ENCODE measurements at places on chromosomes 2 and 18.
A peak's percentile ranks its signal among the peaks of the same experiment; 100 is the strongest.

- DNase-seq, result peak; percentile 51
These were observed 48.7 kb downstream of the CRIM1 start for GRCh38 chr2:36404318-36404717.

DNA sequence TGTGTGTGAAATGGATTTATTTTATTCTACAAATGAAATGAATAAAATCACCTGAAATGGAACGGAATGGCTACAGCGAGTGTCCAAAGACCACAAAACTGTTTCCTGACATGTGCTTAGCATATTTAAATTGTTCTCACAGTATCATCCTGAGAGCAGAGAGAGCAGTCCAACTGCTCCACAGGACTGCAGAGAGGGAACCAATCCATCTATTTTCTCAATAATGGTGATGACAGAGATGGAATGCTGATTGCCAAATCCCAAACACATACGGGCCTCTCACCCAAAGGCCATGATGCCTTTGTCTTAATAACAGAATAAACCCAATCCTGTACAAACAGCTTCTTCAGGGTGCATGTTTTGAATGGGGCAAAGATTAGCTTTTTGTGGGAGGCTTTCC, 41.1 kb downstream of the STAT1 start:
- DNase-seq, result no peak

DNA sequence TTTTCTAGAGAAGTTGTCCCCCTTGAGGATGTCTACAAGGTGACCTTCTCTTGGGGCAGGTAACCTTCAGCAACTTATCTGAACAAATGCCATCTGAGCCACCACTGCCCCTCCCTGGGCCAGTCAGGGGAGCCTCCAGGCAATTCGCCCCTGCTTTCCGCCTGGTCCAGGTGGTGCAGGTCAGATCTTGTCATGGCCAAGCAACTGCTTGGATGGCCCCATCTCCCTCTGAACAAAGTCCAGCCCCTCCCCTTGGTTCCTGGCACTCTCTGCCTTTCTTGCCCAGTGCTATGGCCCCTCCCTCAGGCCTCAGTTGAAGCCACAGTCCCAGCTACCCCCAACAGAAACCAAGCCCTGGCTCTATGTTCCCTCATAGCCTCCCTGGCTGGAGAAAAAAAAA, 138.7 kb downstream of the ALPK2 start:
- no peak for DNase-seq

GRCh38 chr2:114553027-114553426, 110.6 kb downstream of the DPP10 start:
- DNase-seq, result no peak

DNA sequence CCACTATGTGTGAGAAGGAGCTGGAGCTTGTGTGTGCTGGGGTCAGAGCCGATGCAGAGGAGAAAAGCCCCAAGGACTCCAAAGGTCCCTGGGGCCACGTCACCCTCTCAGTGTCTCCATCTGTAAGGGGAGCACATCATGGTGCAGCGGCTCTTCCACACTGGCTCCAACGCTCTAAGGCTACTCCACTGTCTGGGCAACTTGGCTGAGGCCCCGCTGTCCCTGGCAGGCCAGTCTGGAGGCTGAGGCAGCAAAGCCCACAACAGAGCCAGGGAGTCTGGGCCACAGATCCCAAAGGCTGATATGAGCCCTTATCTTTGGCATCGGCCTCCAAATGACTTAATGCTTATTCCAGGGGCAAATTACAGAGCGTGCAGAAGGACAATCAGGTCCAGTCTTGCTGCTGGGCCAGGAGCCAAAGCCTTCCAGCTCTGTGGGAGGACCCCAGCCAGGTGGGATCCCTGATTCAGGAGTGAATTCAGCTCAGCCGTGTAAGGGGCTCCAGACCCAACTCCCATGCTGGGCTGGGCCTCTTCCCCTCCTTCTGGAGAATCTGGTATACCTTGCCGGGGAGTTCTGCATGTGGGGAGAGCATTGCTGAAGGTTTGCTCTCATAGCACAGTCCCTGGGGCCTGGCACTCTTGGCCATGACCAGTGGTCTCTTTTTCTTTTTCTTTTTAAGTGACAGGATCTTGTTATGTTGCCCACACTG, 1.8 kb upstream of the DUSP2 start:
- no peak for DNase-seq

- no peak for DNase-seq
These were observed 30.8 kb downstream of the ADCY3 start for GRCh38 chr2:24889221-24889620.

- DNase-seq, result no peak
These were observed 24.8 kb downstream of the ESCO1 start for GRCh38 chr18:21575656-21576055.

DNA sequence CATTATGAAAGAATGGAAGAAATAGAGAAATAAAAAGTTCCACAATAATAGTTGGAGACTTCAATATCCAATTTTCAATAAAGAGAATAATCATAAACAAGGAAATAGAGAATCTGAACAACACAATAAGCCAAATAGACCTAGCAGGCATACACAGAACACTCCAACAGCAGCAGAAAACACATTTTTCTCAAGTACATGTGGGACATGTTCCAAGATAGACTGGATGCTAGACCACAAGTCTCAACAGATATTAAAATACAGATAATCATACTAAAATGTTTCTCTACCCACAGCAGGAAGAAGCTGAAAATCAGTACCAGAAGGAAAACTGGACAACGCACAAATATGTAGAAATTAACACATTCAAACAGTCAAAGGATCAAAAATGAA, 113.9 kb downstream of the USP34 start:
- no peak for DNase-seq

DNA sequence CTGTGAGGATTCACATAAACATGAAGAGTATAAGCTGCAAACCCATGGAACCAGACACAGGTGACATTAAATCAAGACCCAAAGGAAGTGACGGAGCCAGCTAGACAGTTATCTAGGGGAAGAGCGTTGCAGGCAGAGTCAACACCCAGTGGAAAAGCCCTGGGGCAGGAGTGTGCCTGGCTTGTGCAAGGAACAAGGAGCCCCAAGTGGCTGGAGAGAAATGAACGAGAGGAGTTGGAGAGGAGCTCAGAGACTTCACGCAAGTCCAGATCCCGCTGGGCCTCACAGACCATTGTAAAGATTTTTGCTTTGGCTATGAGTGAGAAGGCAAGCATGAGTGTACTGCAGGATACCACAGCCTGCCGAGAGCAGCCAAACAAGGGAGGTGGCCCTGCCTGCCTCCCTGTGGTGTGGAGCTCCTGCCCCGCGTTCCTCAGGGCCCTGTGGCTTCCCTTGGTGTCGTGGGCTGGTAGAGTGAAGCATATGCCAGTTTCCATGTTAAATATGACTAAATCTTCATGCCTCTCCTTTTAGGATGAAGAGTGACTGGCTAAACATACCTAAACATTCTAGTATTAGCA, 88.2 kb downstream of the SP3 start:
- DNase-seq, result no peak

DNA sequence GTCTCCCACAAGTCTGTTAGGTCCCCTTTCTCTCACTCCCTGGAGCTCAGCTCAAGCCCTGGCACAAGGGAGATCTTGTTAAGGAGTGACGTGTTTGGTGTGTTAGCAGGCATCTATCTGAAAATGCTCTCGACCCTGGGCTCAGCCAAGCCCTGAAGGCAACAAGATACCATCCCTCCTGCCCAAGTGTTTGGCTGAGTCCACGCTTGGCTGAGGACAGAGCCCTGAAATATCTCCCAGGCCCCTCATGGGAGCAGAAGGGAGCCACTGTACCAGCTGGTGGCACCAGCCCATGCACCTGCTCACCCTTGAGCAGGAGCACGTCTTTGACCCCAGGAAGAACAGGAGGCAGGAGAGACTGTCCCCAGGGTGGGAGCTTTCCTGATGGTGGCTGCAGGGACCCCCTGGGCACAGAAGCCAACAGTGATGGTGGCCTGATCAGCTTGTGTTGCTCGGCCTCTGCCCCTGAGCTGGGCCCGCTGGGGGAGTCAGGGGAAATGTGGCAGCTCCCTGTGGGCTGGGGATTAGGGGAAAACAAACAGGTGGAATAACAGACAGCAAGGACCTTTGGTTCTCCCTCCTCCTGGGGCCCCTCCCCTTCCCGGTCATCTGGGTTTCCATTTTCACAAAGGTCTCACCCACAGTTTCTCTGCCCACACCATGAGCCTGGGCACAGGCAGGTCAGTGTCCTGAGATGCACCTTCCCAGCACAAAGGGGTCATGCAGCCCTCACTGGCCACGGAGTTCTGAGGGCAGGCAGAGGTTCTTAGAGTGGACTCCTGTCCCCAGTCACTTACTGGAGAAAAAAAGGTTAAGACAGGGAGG, 91.6 kb downstream of the RHOB start:
- no peak for DNase-seq

All from HCEC 1CT (cell line).